ENCODE measurements at places on chromosomes 7 and 10.

DNA sequence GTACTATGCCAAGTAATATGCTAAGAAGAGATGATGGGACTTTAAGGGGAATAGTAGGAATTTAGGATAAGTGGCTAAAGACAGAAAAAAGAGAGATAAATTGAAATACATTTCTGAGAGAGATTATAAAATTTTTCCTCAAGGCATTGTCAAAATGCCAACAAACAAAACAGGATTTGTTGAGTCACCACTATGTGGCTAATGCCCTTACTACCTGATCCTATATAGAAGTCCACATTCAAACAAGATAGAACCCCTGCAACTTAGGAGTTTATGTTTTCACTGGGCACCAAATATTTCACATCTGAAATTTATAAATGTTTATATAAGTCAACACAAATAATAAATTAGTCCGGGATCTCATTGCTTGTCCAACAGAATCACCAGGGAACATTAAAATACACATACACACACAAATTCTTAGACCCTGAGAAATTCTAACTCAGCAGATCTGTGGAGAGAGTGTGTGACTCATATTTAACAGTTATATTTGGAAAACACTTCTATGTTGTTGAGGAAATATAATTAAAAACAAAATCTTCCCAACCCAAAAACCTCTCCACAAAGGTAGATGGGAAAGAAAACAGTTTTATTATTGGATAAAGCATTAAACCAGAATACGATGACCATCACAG, 154.3 kb downstream of the PPP1R3A start:
- DNase-seq = no peak

DNA sequence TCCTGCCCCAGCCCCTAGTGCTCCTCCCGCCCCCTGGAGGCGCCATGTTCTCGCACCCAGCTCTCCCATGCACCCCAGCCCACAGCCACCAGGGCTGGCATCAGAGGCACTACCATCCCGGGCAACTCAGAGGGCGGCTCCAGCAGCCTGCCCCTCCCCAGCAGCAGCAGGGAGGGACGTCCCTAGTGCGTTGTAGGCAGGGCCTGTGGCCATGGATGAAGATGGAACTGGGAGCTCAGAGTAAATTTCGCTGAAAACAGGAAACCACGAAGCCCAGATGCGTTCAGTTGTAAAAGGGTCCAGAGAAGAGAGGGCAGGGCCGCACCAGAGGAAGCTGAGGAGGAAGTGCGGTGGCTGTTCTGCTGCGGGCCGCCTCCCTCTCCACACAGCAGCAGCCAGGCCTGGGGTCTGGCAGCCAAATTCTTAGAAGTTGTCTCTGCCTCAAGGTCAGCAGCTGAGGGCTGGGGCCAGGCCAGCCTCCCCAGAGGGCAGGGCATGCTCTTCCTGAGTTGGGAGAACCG, 24.6 kb downstream of the VSIR start:
- DNase-seq = no peak

GRCh38 chr10:110504111-110504735, 6.5 kb downstream of the DUSP5 start:
- DNase-seq = no peak

DNA sequence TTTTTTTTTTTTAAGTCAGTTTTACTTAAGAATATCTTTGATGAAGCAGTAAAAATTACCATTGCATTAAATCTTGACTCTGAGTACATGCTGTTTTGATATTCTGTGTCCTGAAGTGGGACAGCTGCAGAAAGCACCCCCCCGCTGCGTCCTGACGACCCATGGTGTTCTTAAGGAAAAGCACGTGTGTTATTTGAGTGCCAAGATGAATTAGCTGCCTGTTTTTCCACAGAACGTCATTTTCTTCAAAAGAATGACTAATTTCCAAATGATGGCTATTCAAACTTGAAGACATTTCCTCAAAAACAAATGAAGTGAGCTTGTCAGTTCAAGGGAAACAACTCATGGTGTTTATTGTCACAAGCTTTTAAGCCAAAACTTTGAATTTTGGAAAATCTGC, 45.9 kb downstream of the CREM start:
- no peak for DNase-seq

DNA sequence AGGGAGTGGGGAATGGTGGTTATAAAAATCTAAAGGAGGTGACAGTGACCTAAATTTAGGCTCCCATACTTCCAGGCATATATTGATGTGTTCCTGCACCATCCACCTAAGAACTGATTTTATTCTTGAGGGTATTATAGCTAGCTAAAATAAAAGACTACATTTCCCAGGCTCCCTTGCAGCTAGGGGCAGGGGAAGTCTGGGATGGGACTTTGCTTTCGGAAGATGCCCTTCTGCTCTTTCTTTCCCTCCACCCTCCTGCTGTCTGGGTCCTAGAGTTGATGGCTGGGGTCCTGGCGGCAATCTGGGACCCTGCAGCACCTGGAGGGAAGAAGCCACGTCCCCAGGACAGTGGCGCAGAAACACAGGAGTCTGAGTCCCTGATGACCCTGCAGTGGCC, 53.8 kb upstream of the SAMD8 start:
- DNase-seq = no peak

DNA sequence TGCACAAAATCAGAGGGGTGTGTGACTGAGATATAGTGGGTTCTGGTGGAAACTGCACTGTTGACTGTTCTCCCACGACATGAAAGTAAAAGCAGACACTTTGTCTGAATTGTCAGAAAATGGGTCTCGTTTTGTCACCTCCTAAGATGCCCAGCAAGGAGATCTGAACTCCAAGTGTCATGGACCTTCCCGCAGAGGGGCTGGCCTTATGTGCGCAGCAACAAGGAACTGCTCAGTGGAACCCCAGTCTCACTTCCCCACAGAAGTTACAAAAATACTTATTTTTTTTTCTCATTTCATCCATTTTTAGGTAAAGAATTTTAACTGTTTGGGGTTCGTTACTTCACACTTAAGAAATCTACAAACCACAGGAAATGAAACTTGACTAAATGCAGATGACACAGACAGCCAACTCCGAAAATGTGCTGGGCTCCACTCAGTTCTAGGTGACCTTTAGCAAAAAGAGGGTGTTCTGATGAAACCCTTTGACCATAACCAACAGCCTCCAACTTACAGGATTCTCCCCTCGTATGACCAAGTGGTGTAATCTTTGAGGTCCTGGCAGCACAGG, 115.0 kb downstream of the FAM107B start:
- DNase-seq = no peak

DNA sequence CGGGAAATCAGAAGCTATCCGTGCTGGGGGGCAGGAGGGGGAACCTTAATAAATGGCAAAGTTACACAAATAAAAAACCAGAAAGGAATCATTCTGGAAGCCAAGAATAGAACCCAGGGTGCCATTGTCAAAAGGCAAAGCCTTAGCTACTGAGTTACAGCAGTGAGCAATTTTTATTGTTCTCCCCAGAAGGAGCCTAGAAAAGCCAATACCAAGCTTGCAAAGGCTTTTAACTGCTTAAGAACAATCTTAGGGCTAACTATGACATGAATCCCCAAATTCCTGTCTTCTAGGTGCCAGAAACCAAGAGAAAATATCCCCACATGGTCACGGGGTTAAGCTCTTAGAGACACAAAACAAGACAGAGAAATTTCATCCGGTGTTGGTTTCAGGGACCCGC, 482.7 kb downstream of the CCSER2 start:
- DNase-seq = no peak

DNA sequence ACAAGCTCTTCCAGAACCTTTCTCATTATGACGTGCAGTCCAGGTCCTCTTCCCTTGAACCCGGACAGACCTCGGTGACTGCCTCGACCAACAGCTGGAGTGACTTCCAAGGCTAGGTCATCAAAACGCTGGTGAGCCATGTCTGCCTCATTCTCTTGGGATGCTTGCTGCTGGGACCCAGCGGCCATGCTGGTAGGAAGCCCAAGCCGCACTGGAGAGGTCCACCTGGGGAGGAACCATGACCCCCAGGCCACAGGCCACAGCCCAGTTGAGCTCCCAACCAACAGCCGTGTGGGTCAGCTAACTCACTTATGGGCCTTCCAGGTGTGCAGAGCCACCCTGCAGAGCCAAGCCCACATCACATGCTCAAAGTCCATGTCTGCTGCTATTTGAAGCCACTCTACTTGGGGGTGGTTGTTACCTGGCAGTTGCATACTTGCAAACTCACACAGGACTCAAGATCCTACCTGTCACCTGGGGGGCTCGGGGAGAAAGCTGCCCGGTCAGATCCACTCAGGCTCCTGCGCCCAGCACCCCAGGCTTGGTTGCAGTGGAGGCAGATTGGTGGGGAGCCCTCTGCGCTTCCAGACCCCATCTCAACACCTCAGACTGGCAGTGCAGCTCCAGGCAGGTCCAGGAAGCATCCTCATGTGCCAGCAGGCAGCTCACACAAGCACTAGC, 57.0 kb downstream of the MICALL2 start:
- no peak for DNase-seq

GRCh38 chr10:49444349-49444748, 48.5 kb upstream of the DRGX start:
- DNase-seq = no peak

GRCh38 chr7:118642396-118642795, 417.9 kb downstream of the ANKRD7 start:
- no peak for DNase-seq

- no peak for DNase-seq
Measured at GRCh38 chr7:80932536-80932935, 13.7 kb upstream of the SEMA3C start.

DNA sequence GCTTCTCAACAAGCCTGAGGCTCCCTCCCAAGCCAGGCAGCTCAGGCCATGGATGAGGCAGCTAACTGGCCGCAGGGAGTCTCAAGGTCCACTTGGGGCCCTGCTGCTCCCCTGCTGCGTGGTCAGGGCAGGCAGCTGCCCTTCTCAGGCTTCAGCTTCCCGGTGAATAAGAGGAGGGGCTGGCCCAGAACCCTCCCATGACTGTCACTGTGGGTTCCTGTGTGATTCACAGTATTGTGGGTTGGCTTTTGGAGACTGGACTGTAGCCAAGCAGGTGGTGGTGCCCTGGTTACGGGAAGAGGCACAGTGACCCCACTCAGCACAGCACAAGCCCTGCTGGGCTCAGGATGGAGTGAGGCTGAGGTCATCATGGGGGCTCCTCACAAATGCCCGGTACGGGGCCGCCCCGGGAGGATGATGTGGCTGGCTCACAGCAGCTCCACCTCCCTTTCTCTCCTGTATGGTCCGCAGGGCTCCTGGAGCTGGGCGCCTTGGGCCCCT, 189.8 kb downstream of the HECW1 start:
- DNase-seq = no peak

- DNase-seq = no peak
Measured at GRCh38 chr10:6353526-6353925, 150.8 kb downstream of the PFKFB3 start.

All from NCI-H1436 treated with DMSO at 0.1 percent for 48 hours (cell line).